ENCODE measurements at places on chromosomes 1 and 21.
A peak's percentile ranks its signal among the peaks of the same experiment; 100 is the strongest.

GRCh38 chr1:90134175-90134955, 139.5 kb downstream of the ZNF326 start:
- DNase-seq: no peak

DNA sequence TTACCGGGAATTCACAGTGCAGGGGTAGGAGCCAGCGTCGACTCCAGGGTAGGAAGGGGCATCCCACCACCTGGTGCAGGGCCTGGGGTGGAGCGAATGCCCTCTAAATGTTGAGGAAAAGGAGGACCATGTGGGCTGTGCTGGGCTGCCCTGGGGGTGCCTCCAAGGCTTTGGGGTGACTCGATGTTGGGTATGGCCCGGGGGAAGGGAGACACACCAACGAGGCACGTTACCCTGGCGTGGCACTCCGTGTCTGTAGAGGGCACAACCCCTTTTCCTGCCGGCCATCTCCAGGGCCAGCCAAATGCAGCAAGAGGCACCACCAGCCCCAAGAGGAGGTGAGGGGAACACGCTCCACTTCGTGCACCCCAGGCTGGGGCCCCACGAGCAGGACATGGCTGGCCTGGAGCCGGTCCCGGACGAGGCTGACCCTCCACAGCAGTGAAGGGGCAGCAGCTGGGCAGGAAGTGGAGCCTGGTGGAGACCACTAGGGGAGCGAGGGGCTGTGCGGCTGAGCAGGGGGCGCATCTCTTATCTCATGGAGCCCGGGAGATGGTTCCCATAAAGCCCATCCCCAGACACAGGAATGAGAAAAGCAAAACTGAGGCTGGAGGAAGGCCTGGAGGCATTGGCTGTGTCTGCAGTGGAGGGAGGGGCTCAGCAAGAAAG, 11.2 kb downstream of the ACTRT2 start:
- no peak for DNase-seq

DNA sequence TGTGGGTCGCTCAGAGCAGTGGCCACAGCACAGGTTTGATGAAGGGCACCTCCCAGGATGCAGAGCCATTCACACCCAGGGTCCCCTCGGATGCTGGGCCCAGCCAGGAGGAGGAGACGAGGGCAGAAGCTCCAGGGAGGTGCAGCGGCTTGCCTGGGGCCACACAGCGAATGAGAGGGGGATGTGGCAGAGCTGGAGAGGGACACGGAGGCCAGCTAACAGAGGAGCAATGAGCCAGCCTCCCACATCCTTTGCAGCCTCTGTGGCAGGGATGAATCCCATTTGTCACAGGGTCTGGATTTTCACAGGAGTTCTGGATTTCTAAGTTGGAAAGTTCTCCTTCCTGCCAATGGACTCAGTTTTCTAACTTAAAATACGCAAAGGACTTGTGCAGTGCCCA, 35.9 kb downstream of the CHD5 start:
- no peak for DNase-seq

- DNase-seq: no peak
These were observed 40.4 kb upstream of the GADD45A start for GRCh38 chr1:67644566-67644965.

- DNase-seq: no peak
These were observed 17.1 kb downstream of the TEX35 start for GRCh38 chr1:178530037-178530402.

- peak; percentile 25 for DNase-seq
These were observed 302.0 kb downstream of the DUSP10 start for GRCh38 chr1:221439747-221440501.

- no peak for DNase-seq
These were observed 7.7 kb downstream of the GNG12 start for GRCh38 chr1:67825591-67825990.

DNA sequence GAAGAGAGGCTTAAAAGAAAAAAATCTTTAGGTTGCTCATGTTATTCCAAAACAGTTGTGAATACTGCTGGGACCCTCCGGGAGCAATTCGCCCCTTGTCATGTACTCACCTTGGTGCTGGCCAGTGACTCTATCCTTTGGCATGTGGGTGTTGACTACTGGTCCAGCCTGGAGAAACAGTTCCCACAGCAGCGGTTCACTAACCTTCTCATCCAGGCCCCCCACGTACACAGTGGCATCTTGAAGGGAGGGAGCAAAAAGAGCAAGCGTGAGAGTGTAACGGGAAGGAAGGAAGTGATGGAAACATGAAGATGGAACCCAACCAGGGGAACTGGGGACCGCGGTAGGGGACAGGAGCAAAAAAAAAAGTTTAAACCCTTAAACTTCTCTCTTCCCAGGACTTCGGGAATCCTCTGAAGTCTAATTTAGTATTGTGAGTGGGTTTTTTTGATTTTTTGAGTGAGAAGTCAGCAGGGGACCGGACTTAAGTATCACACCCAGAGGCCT, 494 bp downstream of the SF3B4 start:
- DNase-seq: no peak

- DNase-seq: no peak
These were observed 4.2 kb downstream of the OR6K3 start for GRCh38 chr1:158716335-158716734.

- no peak for DNase-seq
These were observed 90.4 kb upstream of the DPH5 start for GRCh38 chr1:101116006-101116405.

DNA sequence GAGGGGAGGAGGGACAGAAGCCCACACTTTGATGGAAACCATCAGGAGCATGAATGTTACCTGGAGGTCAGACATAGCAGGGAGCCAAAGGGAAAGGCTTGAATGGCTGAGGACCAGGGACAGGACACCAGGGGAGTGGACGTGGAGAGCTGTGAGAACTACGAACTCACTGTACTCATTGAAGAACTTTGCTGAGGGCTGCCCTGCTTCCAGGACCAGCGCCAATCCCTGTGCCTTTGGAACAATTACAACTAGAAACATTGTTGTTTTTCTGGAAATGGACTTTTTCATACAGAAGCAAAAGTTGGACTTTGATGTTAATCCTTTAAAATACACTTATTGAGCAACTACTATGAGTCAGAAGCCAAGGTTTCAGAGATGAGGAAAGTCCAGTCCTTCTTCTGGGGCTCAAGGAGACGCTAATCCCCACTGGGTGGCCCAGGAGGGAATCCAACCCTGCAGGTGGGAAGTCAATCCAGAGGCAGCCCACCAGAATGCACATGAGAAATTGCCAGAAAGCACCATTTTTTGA, 12.9 kb downstream of the TSPAN2 start:
- no peak for DNase-seq

DNA sequence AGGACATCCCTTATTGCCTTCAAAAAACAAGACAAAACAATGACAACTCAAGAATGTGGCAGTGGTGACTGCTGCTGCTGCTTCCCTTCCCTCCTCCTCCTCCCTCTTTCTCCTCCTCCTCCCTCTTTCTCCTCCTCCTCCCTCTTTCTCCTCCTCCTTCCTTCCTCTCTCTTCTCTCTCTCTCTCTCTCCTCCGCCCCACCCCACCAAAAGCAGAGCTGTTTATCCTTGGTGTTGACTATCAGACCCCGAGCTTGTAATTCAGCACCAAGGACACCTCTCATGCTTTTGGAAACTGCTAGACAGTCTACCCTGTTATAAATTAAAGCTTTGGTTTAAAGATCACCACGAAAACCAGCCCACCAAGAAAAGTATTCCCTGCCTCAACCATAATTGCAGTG, 72.4 kb upstream of the IFNAR2 start:
- DNase-seq: no peak

GRCh38 chr1:226541631-226542622, 6.6 kb upstream of the STUM start:
- no peak for DNase-seq

- no peak for DNase-seq
These were observed 60.8 kb upstream of the USP24 start for GRCh38 chr1:55275941-55276341.

- DNase-seq: no peak
These were observed 946 bp upstream of the HNRNPR start for GRCh38 chr1:23344987-23345472.

- no peak for DNase-seq
These were observed 2.9 kb downstream of the OR10J5 start for GRCh38 chr1:159532922-159533321.

DNA sequence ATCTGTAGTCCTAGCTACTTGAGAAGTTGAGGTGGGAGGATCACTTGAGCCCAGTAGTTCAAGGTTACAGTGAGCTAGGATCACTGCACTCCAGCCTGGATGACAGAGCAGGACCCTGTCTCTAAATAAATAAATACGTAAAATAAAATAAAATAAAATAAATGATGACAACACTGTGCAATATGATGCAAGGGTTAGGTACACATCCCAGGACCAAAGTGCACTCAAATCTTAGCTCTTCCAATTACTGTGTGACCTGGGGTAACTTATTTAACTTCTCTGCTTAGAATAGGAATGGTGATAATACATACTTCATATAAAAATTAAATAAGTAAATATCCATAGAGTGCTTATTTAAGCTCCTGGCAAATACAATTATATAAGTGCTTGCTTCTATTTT, 53.5 kb downstream of the LPAR3 start:
- DNase-seq: no peak

DNA sequence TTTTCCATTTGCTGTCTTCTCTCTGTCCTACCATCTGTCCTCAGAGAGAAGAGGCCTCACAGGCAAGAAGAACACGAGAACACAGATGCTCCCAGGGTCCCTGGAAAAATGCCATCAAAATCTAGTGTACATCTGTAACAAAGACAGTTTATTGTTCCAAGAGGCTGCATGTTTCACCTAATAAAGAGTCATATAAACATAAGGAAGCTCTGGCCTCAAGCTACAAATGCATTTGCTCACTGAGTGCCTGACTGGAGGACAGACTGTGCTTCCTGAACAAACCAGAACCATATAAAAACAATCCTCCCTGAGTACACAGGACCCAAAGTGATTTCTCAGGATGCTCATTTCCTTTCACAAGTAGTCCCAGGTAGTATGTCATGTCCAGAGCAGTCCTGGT, 76.3 kb upstream of the SLC44A3 start:
- DNase-seq: no peak
